ENCODE measurements at places on chromosomes 13 and 19.

DNA sequence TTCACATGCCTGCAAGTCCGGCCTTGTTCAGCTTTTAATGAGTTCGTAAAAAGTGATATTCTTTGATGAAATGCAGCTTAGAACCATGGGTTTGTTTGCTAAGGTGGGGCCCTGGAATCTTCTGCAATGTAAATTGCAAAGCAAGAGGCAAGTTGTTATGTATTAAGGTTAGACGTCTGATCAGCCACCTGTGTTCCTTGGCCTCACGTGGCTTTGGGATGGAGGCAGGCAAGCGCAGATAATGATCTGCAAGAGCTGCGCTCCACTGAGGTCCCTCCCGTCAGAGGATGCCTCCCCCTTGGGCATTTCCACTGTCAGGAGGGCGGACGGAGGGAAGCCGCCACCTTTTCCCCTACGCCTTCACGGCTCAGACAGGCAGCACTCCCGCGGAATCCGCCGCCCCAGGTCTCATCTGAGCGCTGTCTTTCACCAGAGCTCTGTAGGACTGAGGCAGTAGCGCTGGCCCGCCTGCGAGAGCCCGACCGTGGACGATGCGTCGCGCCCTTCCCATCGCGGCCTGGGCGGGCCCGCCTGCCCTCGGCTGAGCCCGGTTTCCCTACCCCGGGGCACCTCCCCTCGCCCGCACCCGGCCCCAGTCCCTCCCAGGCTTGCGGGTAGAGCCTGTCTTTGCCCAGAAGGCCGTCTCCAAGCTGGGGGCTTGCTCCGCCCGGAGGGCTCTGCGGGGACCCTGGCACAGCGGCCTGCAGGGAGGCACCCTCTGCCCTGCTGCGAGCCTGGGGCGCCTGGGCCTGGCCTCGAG is 110.9 kb downstream of the CRYL1 start:
- DNase-seq: no peak

- DNase-seq: no peak
Measured at GRCh38 chr13:28163587-28163986, 25.2 kb downstream of the PAN3 start.

GRCh38 chr19:18333680-18334079 is 6.7 kb upstream of the PGPEP1 start:
- DNase-seq: no peak

DNA sequence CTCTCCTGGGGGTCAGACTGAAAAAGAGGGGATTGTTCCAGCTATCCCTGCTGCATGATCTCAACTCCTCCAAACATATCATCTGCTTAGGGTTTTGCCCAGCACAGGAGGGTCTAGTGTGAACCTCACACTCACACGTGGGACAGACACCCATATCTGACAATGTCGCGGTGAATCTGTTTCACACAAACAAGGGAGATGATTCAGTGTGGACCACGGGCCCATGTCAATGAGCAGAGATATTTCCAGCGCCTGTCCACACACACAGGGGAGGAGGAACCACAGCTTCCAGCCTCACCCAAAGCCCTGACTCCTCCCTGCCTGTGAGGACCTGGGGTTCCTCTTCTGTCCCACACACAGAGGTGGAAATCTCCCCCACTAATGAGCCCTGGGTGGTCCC is 29.6 kb upstream of the KIR3DL3 start:
- DNase-seq: no peak

- no peak for DNase-seq
Measured at GRCh38 chr13:42628666-42629065, 54.7 kb downstream of the TNFSF11 start.

DNA sequence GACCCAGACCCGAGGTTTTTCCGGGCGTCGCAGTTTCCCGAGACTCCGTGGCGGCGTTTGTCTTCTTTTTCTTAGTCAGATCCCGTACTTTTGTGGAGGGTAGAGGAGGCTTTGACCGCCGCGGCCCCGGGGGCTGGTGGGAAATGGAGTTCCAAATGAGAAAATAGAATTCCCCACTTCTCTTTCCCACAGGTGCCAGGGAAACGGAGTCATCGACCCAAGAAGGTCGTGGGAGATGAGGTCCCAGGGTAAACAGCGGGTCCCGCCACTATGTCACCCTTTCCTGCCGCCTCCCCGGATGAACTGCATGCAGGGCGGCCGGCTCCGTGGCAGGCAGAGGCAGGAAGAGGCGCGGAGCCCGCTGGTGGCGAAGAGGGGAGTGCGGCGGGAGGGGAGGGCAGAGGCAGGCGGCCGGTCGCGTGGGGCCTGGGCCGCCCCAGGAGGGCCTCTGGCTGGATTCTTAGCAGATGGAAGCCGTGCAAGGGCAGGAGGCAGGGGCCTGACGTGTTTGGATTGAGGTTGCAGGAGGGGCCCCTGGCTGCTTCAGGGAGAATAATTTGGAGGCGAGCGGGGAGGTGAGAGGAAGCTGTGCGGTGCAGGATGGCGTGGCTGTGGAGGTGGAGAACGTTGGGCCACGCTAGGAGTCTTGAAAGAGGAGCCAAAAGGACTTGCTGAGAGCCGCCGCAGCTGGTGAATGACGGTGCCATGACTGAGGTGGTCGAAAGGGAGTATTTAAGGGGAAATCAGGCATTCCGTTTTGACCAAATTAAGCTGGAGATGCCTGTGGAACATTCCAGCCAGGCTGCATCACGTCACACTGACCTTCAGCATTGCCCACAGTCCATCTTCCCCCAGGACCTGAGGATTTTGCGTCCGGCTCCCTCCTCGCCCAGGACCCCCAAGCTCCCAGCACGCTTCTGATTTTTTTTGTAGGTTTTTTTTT is 11.7 kb downstream of the CYTH2 start:
- DNase-seq: no peak

DNA sequence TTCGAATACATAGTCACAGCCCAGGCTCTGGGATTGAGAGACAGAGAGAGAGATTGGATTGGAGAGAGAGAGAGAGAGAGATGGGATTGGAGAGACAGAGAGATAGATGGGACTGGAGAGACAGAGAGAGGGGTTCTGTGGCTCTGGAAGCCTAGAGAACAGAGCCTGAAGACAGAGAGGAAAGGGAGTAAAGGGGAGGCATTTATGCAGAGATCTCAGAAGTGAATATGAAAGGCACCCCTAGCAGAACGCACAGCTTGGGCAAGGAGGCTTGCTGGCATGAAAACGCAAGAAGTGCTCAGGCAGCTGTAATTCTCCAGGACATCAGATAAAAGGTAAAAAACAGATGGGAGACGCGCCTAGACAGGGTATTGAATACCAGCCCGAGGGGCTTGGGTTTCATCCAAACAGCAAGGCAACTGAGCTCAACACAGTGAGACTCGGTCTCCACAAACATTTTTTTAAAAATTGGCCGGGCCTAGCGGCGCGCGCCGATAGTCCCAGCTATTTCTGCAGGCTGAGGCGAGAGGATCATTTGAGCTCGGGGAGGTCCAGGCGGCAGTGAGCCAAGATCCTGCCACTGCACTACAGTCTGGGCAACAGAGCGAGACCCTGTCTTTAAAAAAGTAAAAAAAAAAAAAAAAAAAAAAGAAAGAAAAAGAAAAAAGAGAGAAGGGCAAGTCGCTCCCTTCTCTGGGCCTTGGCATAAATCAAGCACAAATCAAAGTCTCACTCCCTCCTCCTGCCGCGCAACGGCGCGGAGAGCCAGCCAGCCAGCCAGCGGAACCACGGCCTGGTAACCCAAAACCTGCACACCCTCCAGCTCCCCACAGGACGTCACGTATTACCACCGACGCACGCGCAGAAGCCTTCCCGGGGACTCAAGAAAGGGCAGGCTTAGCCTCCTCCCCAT is 774 bp upstream of the PPP2R1A start:
- peak; percentile 25 for DNase-seq

DNA sequence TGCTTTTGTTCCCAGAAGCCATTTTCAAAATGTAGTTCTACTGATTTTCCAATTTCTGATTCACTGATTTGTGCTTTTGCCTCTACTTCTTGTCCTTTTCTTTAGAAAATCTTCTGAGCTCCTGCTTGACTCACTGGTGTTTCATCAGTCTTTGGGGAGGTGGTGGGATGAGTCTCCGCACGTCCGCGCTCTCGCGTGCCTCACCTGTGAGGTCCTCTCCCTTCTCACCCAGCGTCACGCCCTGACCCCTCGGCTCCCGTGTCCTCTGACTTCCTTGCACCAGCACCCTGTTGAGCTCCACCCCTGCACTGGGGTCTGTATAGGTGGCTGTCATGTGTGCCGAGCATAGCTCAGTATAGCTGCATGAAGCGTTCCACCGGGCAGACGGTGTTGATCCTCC is 52.7 kb upstream of the MCF2L start:
- DNase-seq: no peak

DNA sequence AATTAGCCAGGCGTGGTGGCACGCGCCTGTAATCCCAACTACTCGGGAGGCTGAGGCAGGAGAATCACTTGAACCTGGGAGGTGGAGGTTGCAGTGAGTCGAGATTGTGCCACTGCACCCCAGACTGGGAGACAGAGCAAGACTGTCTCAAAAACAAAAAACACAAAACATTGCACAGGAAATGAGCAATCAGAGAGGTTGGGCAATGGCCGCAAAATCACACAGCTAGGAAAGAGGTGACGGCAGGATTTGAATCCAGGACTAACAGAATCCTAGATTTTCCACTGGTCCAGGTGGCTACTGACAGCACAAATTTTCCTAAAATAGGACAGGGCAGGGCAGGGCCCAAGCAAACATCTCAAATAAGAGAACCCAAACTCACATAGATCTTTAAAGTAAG is 23.3 kb downstream of the PTPRS start:
- no peak for DNase-seq

GRCh38 chr13:46022481-46022880 is 30.1 kb downstream of the ZC3H13 start:
- DNase-seq: no peak

GRCh38 chr13:43129066-43129465 is 105.7 kb downstream of the DNAJC15 start:
- DNase-seq: no peak

- DNase-seq: no peak
Measured at GRCh38 chr13:44331912-44332851, 41.4 kb upstream of the SERP2 start.

GRCh38 chr19:55611300-55611982 is 6.0 kb downstream of the ZNF865 start:
- no peak for DNase-seq

- no peak for DNase-seq
Measured at GRCh38 chr19:16850133-16850532, 20.9 kb downstream of the SIN3B start.

GRCh38 chr13:62185631-62186255 is 770.1 kb upstream of the PCDH20 start:
- no peak for DNase-seq

GRCh38 chr13:35706721-35707120 is 230.2 kb upstream of the MAB21L1 start:
- DNase-seq: no peak

GRCh38 chr13:44404261-44405132 is 30.9 kb downstream of the SERP2 start:
- DNase-seq: no peak

DNA sequence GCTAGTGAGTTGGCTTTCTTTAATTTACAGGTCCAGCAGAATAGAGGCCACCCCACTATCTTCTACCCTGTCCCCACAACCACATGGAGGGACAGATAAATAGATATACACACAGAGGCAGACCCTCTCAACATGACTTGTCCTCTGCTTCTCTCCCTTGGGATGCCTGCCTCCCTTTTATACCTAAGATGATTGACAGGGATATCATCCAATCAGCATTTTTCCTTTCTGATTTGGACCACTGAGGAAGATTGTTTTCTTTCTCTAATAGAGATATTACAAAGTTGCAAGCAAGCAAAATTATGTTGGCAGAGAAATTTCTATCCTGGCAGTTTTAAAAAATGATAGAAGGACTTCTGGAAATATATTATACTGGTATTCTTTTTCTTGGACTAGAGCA is 35.8 kb downstream of the STOML3 start:
- no peak for DNase-seq

DNA sequence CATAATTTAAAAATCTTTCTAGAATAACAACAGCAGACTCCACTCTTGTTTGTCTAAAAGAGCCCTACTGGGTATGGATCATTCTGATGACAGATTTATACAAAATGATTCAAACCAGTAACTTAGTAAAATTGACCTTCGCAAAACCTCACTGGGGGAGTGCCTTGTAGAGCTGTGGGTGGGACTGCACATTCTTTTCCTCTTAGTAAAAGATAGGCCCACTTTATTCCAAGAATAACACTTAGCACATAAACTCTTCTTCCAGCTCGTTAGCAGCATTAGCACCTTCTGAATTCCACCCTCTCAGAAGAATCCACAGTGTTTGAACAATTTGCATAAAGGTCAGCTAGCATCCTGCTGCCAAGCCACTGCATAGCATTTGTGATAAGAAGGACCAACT is 106.8 kb downstream of the STOML3 start:
- no peak for DNase-seq

GRCh38 chr19:41114132-41114531 is at the start of gene CYP2F1:
CYP2F1 (plus strand) TSS chr19:41114432; CDS start chr19:41116189, 1,757 bp downstream.
- no peak for DNase-seq

All from H1 (cell line).